Stimulated activated CD4-positive, alpha-beta T cell treated with anti-CD3 and anti-CD28 coated beads, Interleukin-2, amount 100 ng/mL, for 24 hours (primary cell): ENCODE measurements at places on chromosomes 16 and 17.

- DNase-seq = peak; percentile 91
Observed at GRCh38 chr16:2003827-2004641, 5.6 kb downstream of the ZNF598 start.

DNA sequence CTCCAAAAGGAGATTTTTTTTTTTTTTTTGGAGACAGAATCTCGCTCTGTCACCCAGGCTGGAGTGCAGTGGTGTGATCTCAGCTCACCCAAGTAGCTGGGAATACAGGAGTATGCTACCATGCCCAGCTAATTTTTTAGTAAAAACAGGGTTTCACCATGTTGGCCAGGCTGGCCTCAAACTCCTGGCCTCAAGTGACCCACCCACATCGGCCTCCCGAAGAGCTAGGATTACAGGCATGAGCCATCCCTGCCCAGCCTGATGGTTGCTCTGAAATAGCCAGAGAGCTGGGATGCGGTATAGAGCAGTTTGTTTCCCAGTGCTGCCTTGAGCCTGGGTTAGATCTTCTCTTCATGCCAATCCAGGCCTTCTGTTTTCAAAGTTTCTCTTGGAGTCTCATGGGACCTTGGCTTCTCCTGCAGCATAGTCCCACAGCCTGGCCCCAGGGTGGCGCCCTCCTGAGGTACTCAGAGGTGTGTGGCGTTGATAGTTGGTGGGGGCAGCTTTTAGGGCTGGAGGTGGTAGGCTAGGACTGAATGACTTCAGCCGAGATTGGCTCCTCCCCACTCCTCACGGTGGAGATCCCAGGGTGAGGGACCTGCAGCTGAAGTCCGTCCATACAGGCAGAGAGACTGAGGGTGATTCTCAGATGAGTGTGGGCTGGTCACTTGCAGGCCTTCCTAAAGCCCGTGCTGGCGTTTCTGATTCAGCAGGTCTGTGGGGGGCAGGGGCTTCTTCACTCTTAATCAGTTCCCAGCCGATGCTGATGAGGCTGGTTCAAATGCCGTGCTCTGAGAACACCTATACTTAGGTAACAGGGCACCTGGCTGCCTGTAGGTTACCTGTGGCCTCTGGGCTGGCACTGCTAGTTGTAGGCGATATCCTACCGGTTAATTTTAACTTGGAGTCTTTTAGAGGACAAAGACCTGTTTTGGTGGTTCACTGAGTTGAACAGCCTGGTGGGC, 52.0 kb downstream of the TNFRSF13B start:
- DNase-seq = no peak

DNA sequence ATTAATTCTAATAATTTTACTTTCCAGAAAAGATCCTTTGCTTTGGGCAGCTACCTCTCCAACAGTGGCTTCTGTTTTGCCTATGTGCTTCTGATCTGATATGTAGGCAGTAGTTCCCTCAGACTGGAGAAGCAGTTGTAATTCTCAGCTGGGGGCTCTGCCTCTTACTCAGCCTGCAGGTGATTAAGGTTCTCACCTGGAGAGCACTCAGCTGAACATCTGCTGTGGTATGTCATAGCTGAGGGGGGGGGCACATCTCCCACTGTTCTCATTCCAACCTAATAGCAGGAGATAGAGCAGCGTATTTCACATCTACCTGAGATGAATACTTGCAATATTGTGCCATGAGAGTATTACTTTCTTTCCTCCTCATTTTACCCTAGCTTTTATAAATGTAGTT, 511.9 kb upstream of the CDH8 start:
- no peak for DNase-seq

DNA sequence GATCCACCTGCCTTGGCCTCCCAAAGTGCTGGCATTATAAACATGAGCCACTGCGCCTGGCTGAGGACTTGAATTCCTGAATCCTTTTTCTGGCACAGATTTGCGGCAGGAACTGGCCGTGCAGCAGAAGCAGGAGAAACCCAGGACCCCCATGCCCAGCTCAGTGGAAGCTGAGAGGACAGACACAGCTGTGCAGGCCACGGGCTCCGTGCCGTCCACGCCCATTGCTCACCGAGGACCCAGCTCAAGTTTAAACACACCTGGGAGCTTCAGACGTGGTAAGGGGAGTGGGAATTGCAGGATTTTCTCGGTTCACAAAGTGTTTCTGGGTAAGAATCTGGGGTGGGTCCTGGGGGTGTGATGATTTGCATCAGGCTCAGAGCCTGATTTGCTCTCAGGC, 41.0 kb downstream of the NDE1 start:
- no peak for DNase-seq

GRCh38 chr16:67236563-67237395, 9.8 kb downstream of the TMEM208 start:
- DNase-seq = peak; percentile 81
